ENCODE measurements at places on chromosomes 2 and 18.

DNA sequence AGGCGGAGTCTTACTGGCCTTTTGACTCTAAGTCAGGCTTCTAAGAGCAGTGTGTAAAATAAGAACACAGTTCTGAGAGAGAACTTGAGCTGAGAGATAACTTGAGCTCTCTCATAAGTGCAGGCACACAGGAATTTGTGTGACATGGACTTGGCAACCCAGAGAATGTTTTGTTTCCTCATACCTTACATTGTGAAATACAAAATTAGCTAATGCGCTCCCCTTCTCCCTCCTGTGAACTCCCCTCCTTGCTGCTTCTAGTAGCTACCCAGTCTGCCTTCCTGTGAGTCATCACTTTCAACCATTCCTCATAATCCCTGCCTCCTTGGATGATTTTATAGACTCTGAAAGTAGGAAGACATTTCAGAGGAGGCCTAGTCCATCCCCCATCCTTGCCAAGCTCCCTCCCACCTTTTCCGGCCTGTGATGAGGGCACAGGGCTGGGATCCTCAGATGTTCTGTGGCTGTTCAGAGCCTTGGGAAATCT, 22.6 kb downstream of the FER1L5 start:
- DNase-seq = no peak

GRCh38 chr2:218186355-218186766, 19.6 kb upstream of the CXCR1 start:
- DNase-seq = peak; percentile 67

- DNase-seq = no peak
Observed at GRCh38 chr2:188473306-188473705, 181.6 kb downstream of the GULP1 start.

GRCh38 chr2:98915751-98916358, 20.2 kb downstream of the CRACDL start:
- DNase-seq = no peak

GRCh38 chr2:223591596-223591995, 10.6 kb downstream of the SCG2 start:
- DNase-seq = no peak

DNA sequence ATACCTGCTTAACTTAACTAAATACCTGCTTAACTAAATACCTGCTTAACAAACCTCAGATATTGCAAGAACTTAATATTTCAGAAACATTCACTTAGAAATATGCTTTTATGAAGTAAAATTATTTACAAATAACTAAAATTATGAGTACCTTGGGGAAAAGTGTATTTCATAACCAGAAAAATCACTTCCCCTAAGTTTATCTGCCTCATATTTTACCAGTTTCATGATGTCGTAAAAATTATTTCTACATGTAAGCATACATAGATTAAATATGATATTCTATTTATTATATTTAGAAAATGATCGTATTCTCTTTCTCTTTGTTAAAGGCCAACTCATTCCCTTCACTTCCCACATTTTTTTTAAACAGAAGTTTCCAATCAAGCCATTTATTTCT, 41.5 kb upstream of the DSC1 start:
- DNase-seq = no peak

DNA sequence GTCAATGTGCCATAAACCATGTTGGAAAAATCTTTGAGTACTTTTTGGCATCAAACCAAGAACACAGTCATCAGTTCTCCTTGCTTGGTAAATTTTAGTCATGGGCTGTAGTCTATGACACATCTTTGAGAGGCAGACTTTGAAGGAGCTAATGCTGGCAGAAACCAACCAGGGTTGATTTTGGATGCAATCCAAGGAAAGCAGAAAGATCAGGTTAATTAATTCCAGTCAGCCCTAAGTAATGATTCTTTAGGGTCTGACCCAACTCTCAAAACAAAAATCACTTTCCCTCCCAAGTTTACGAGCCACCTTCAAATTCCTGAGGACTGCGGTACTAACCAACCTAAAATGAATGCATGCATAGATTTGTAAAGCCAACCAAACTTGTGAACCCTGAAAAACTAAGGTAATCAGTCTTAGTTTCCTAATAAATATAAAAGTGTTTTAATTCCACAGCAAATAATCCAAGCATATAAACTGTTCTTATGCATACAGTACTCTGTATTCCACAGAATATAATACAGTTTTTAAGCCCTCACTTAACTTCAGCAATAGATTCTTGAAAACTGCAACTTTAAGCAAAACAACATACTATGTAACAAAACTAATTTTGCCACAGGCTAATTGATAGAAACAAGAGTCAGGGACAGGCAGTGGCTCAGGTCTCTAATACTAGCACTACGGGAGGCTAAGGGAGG, 22.0 kb downstream of the AP1S3 start:
- no peak for DNase-seq

DNA sequence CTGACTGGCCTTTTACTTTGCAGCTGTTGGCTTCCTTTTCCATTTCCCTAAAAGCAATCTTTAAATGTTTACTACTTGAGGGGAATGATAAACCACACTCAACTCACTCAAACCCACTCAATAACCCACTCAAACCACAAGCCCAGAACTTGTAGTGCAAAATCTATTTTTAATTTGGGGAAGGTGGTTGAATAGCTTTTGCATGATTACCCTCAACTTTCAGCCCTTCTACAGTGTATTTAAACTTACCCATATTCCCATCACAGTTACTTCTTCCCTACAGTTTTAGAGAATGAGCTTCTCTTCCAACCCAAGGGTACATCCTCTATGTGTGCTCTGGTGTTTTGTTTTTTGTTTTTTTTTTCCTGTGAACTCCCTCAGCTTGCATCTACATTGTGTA, 636.1 kb downstream of the TDRD15 start:
- DNase-seq = no peak
